NB4 (cell line): ENCODE measurements at places on chromosomes 1 and 21.

DNA sequence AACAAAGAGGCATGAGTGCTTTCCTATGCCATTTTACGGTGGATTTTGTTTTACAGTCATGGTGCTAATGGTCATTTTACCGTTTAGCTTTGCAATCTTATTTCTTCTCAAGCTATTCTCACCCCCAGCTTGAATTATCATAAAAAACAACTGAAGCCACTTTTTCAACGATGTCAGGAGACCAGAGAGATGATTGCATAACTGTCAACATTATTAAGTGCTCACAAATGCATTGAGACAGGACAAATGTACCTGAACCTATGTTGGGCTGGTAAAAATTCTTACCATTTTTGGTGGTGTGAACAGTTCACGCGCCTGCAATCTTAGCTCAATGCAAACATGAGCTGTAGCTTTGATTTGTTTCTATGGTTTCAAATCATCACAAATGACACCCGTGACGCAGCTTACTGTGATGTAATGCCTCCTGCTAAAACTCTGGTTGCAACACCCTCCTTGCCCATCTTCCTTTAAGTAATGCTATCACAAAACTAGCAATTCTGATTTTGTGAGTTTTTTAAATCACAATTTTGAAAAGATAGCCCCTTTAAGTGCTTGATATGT, 104.4 kb downstream of the UCHL5 start:
- peak; percentile 35 for DNase-seq

DNA sequence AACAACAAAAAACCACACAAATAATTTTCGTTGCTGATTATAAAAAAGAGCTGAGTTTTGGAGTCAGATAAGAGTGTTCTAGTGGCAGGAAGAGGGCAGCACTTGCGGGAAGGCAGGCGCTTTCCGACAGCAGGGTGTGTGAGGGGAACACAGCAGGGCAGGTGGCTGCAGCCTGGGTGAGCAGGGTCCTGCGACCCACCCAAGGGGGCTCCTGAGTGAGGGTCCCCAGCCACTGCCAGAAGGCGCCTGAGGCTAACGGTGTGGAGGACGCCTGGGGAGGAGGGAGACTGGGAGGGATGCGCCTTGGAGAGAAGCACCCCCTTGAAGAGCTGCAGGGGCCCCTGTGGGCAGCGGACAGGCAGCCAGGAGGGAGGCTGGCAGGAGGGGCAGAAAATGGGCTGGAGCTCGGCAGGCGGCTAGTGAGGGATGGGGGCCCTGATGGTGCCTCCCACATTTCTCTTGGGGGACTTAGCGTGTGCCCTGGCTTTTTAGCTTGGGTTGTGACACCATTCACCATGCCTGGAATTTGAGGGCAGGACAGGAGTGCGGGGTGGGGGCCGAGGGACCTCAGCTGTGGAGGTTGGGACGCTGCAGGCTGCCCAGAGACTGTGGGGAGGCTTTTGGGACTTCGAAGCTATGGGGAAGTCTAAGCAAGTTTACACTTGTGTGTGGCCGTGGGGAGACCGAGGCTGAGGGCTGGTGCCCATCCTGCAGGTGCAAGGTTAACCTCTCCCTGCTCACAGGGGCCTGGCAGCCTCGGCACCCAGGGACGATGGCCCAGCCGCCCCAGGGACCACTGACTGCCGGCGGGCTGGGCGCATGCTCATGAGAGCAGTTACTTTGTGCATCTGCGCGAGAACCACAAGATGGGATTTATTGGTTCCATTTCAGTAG, 111.4 kb downstream of the SIK1 start:
- DNase-seq: no peak

DNA sequence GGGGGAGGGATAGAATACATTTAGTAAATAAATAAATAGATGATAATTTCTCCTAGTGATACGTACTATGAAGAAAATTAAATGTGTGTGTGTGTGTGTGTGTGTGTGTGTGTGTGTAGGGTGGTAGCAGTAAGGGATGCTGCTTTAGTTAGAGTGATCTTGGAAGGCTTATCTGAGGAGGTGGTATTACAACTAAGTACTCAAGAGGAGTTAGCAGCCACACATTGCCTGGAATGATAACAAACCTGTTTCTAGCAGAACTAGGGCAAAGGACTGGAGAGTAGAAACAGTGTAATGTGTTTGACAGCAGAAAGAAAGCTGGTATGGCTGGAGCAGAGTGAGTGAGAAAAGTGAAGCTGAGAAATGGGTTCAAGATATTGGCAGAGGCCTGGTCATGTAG, 58.3 kb upstream of the FASLG start:
- no peak for DNase-seq

- DNase-seq: no peak
Observed at GRCh38 chr21:18522181-18522972, 118.8 kb upstream of the TMPRSS15 start.

GRCh38 chr1:119795261-119796200, 15.7 kb downstream of the REG4 start:
- DNase-seq: no peak

GRCh38 chr1:93499075-93499474, 51.2 kb downstream of the FNBP1L start:
- no peak for DNase-seq

DNA sequence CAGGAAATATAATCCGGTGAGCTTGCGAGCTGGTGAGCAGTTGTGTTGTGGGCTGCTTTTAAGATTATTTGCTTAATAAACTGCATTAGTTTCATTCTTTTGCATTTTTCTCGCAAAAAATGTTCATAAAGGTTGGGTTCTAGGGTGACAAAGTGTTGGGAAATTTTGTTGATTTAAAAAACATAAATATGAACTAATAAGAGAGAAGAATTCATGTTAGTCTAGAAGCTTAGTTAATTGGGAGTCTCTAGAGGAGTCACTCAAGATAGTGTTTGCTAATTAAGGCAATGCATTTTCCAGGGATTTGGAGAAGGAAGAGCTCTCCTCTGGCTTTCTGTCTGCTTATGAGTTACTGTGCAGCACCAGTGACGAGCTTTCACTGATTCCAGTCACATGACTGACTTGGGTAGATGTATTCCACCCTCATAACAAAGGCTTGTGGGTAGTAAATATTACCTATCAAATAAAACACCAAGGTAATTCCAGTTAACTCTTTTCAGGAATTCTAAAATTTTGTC, 417.0 kb downstream of the PTBP2 start:
- DNase-seq: no peak

DNA sequence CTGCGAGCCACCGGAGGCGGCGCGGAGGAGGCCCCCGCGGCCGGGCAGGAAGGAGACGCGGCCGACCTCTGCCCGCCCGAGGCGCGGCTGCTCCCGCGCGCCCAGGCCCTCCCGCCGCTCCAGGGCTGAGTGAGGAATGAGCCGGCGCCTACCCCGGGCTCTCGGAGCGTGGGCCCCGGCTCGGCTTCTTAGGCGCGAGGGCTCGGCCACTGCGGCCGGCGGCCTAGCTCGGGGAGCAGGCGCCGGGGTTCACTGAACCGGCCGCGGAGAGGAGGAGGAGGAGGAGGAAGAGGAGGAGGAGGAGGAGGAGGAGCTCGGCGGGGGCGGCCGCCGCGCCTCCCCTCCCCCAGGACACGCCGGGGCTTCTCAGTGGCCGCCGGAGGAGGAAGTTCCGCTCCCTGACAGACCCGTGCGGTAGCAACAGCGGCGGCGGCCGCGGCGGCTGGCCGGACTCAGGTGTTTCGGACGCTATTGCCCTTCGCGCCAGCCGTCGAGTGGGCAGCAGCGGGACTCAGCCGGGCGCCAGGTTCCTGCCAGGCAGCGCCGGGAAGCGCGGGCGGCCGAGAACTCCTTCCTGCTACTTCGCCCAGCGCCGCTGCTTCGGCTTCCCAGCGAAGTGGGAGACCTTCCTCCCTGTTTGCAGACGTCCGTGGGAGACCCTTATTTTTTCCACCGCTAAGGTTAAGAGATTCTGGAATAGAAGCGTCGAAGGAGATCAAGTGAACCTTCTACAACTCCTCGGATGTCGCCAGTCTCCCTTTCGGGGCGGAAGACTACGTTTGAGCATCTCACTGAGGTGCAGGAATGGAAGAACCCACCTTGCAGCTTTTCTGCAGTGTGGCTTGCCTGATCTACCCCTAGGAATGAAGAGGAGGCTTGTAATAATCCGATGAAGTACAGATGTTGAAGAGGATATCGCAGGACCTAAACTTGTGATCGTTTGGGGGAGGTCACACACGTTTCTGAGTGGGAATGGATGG, at the start of gene MAN1A2:
Gene MAN1A2 (plus strand): TSS at position 404 of the 980 bp plus-strand sequence. CDS start 735 bp downstream, outside the sequence.
- DNase-seq: peak; percentile 90

DNA sequence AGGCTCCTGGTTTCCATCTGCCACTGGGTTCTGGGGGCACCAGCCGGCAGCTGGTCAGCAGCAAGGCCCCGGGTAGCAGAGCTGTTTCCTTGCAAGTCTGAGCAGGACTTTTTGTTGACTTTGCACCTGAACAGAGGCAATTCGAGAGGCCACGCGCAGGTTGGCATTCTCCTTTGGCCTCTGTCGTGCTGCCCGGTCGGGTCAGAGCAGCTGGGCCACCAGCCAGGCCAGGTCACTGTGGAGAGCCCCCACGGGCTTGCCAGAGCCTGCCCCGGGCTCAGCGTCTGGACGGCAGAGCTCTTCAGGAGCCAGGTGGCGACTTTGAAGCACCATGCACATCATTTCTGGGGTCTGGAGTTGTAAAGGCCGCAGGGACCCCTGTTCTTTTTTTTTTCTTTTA, 28.4 kb upstream of the TMEM52 start:
- DNase-seq: no peak
